ENCODE measurements at places on chromosomes 13 and 19.

DNA sequence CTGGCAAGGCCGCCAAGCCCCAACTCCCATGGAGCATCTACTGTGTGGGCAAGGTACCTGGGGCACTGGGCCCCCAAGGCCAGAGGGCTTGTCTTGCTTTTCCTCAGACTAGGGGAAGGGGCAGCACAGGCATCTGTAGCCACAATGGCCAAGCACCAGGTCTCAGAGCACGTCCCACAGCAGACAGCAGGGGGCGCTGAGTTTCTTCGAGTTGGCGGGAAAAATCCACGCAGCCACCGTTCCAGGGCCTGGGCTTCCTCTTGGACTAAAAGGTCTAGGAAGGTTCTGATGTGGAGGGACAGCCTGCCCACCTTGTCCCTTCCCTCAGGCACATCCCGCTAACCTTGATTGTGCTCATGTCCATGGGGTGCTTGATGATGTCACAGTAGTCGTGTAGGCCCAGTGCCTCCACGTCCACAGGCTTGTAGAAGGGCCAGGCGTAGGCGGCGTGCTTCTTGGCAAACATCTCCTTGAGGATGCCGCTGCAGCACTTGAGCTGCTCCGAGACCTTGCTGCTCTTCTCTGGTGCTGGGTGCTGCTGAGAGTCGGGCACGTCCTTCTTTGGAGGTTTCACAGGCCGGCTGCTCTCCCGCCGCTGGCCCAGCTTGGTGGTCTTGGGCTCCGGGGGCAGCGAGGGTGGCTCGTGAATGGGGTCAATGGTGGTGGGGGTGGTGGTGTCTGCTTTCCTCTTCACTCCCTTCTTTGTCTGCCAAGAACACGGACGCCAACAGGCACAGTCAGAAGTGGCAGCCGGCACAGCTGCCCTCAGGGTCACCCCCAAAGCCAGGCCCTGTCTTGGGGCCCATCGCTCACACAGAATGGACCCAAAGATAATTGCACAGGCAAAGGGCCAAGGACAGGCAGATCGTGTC is 32.0 kb upstream of the EPHX3 start:
- peak; percentile 35 for DNase-seq

DNA sequence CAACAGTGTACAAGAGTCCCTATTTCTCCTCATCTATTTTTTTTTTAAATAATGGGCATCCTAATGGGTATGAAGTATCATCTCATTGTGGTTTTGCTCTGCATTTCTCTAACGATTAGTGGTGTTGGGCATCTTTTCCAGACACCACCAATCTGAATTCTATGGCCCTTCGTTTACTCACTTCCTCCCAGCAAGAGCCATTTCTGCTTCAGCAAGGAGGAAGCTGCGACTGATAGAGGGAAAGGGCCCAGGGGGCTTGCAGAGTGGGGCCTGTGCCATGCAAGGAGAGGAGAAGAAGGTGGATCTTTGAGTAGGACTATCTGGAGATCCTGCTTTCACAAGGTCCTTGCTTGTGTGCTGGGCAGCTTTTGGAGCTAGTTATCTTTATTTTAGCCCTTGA is 58.0 kb downstream of the USPL1 start:
- DNase-seq: no peak

- DNase-seq: no peak
Observed at GRCh38 chr19:11942843-11943108, 17.9 kb downstream of the ZNF700 start.

DNA sequence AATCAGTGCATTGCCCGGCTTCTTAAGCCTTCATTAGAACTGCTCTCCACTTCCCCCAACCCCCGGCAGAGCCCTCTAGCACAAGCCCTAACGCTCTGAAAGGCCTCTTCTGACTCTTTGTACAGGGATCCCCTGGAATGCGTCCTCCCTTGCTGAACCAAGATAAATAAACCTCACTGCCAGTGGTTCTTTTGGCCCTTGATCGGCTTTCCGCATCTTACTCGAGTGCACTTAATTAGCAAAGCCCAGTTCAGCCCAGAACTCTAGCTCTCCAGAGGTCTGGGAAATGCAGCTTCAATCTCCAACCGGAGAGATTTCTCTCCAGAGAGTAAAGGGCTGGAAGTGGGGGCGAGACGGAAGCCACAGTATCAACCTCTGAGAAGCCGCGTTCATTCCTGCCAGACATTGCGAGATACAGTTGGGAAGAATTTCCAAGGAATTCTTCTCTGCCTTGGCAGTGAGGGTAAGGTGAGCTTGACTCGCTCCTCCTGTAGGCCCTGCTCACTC is 8.7 kb upstream of the ZNF444 start:
- DNase-seq: no peak

GRCh38 chr19:19490214-19490968 is 25.0 kb downstream of the TSSK6 start:
- peak; percentile 60 for DNase-seq

DNA sequence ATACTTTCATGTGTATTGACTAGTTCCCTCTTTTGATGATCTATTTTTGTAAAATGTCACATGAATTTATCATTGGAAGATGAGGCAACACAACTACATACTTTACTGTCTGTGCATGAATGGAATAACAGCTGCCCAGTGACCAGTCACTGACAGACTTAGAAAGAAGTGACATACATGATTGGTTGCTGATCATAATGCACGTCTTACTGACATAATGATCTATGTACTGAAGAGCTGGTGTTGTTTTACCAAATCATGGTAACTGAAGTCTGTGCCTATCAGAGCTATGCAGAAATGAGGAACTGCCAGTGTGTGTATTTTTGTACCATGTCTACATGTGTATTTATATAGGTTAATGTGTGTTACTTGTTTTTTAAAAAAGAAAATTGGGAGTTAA is 26.5 kb downstream of the GPR18 start:
- no peak for DNase-seq

- DNase-seq: no peak
Observed at GRCh38 chr19:32168111-32168510, 177.3 kb upstream of the ZNF507 start.

All from mammary epithelial cell (primary cell).